GM06990 (cell line): ENCODE measurements at places on chromosomes 5 and 9.

- DNase-seq: no peak
Measured at GRCh38 chr5:170846416-170846815, 15.4 kb upstream of the RANBP17 start.

DNA sequence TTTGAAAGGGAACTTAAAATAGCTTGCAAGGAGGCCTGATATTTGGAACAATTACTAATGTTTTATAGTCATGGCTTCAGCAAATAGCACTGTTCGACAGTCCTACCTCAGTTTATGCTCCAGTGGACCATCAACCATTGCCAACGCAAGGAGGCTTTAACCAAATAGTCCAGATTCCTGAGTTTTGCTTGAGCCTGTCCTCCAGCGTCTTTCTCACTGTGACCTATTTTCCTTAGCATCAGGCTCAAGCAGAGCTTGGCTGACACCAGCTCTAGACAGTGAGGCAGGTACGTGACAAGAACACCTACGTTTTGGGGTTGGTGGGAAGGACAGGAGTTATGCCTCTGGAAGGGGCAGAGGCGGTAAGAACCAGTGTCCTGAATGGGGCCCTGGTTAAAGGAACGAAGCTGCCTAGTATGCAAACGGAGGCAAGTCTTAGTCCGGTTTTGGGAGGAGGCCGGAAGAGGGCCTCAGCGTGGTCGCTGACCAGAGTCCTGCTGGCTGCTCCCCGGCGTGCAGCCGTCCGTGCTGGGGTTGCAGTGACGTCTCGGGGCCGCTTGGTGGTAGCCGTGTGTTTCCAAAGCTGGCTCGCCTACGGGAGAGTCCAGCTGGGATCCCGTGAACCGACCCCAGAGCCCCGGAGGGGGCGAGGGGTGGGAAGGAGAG, 998 bp upstream of the FGF18 start:
- DNase-seq: peak; percentile 64

DNA sequence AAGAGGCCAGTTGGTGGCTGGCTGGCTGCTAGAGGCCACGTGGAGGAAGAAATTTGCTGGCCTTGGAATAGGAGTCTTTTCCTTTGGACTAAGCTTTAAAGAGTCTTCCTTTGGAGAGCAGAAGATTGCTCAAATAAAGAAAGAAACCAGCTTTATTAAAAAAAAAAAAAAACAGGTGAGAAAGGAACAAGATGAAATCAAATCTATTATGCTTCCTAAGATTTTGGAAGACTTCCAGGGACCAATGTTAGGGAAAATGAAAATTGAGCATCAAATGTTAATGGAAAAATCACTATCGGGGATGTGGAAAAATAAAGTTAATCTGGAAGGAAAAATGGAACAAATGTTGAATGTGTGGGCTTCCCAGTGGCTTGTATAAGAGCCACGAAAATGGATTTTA, 153.1 kb downstream of the TTC39B start:
- no peak for DNase-seq

DNA sequence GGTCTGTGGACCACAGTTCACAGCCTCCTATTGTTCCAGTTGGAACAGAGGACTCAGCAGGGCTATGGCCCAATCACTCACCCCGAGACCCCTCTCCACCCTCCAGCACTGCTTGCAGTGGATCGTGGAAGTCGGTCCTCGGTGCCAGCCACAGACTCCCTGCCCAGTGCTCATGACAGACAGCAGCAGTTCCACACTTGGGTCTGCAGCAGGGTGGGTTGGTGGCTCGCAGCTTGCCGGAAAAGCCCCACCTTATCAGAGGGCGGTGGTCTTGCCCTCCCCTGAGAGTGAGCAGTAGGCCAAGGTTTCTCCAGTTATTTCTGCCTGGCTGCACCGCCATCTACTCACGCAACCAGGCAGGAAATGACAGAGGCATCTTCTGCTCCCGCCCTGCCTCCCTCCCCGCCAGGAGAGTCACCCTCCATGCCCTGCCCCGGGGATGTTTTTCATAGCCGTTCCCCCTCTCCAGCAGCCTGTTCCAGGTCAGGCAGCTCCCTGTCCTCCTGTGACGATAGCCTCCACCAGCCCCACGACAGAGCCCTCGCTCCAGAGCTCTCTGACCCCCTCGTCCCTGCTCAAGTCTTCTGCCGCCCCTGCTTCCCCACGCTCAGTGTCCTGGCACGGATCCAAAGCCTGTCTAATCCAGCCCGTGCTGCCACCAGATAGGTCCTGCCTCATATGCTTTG, 34.5 kb downstream of the UNC5A start:
- DNase-seq: no peak

DNA sequence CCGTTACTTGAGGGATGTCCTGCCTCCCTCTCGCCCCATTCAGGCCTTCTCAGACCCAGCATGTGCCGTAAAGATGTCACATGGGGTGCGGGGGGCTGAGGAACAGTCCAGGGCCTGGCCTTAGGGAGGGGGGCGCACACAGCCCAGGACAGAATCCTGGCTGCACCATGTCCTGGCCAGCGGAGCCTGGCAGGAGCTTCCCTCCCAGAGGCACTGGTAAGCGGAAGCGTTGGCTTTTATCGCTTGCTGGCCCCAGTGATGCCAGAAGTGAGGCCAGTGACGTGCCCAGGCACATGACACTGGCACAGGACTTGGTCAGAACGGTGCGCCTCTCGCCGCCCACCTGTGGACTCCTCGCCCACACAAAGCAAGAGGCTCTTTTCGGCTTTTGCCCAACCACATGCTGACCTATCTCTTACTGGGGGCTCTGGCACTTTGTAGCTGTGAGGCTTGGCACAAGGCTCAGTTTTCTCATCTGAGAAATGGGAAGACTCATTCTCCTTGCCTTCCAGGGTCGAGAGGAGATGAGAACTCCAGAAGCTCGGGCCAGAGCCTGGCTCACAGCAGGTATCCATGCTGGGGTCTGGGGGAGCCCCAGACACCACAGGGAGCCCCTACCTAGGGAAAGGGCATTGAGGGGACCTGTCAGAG, 59.0 kb downstream of the LMX1B start:
- DNase-seq: no peak

DNA sequence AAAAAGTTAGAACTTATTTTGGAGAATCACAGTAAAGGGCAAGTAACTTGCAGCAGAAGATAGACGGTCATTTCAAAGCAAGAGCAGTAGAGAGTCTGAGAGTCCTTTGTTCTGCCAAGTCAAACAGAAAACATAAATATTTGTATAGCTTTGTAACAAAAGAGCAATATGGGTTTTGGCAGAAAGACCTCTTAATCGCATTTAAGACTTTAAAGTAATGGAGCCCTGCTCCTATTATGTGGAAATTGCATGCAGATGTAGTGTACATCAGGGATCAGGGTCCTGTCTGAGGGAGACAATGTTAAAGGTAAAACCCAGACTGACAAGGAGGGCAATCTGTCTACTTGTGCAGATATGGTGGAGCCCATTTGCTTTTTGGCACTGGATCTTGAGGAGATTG, 87.2 kb downstream of the PGM5 start:
- DNase-seq: no peak

DNA sequence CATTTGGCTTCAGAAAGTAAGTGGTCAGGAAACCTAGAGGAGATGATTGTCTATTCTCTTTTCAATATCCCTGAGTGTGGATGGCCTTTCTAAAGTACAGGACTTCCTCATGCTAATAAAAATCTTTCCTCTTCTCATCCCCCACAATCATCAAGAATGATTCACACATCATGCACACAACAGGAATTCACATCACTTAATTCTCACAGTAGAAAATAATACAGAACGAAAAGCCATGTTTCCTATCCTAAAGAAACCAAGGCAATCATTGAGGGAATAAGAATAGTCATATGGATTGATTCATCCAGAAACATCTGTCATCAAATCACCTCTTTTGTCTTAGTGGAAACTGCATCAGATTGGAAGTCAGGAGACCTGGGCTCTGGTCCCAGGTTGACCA, 203.1 kb upstream of the PIK3R1 start:
- no peak for DNase-seq

GRCh38 chr9:22457448-22457847, 10.8 kb downstream of the DMRTA1 start:
- DNase-seq: no peak
